Activated T-helper 17 cell treated with anti-CD3 and anti-CD28 coated beads, Interleukin-2, amount 50 U/mL, for 72 hours (primary cell): ENCODE measurements at places on chromosomes 5 and 9. TPM values are rescaled to one million over a fixed set of nuclear protein-coding genes. Genes with fewer than 3 reads are reported as not detected.

The GPSM1 gene
- 16.3 TPM for total RNA-seq

The GABRB2 gene
- total RNA-seq, result not detected

The IL31RA gene
- total RNA-seq, result not detected

The TXNDC8 gene
- total RNA-seq, result not detected

The SOX30 gene
- 0.50 TPM for total RNA-seq

The ATP10B gene
- total RNA-seq, result not detected

The MOB3B gene
- 0.17 TPM for total RNA-seq

The AGXT2 gene
- total RNA-seq, result not detected

The TAF11L10 gene
- total RNA-seq, result not detected

The PTGDS gene
- not detected for total RNA-seq

The CER1 gene
- total RNA-seq, result not detected

The NDOR1 gene
- total RNA-seq, result 40.2 TPM

The FOXI1 gene
- not detected for total RNA-seq

The SVEP1 gene
- total RNA-seq, result 0.11 TPM

The PCDHGA11 gene
- not detected for total RNA-seq

The OLFM1 gene
- not detected for total RNA-seq

The PCDHA4 gene
- total RNA-seq, result not detected

The UGT3A1 gene
- total RNA-seq, result not detected

The MEIKIN gene
- not detected for total RNA-seq

The EIF4E1B gene
- total RNA-seq, result not detected

The IFNA2 gene
- not detected for total RNA-seq

The PRLR gene
- total RNA-seq, result not detected

The PCDHGA9 gene
- total RNA-seq, result not detected

The KCNV2 gene
- total RNA-seq, result not detected

The GRIA1 gene
- total RNA-seq, result not detected

The ELOVL7 gene
- 0.24 TPM for total RNA-seq
